Activated T-helper 1 cell treated with anti-CD3 and anti-CD28 coated beads, Interleukin-12 subunit alpha, Interleukin-12 subunit beta, Interleukin-2, Interleukin-4 antibody, amounts not matched to agents 30 ng/mL and 10 ng/mL and 1 ng/mL, durations not matched to agents 14 hours and 24 hours and 36 hours (primary cell): ENCODE measurements at places on chromosomes 11 and 22. TPM values are rescaled to one million over a fixed set of nuclear protein-coding genes. Genes with fewer than 3 reads are reported as not detected.

GRCh38 chr11:45665206-45665932 is at the start of gene CHST1:
CHST1 (minus strand) TSS chr11:45665622; CDS start chr11:45650923, 14,699 bp downstream.
- no peak for DNase-seq

Gene RNF215
- 10.3 and 13.2 TPM in 2 replicates for total RNA-seq

- DNase-seq: no peak
Observed at GRCh38 chr11:43116071-43116470, 195.7 kb upstream of the API5 start.

DNA sequence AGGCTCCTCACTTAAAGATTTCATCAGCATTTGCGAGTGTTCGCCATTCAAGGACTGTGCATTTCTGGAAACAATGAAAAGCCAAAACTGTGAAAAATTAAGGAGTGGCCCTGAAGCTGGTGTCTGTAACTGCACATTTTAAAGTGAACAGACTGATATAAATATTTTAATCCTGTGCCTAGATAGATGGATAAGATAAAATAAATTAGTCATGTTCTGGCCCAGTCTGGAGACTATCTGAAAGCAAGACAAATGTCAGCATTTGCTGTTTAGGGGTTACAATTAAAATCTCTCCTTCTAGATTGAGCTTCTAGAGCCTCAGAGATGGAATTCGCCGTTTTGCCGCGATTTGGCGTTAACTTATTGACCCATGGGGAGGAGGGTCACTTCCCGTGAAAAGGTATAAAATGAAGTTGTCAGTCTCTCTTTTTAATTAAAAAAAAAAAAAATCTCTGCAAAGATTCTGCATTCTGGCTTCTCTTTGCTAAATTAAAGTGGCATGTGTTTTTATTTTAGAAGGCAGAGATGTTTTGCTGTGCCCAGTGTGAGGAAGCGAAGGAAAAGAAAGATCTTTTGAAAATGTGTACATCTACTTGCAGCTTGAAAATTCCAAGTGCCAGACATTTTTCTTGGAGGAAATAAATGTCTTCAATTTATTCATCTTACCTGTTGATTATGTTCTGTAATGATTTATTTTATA is 79.7 kb upstream of the WNT7B start:
- DNase-seq: no peak
